ENCODE measurements at places on chromosomes 4 and X. TPM values are rescaled to one million over a fixed set of nuclear protein-coding genes. Genes with fewer than 3 reads are reported as not detected.

DNA sequence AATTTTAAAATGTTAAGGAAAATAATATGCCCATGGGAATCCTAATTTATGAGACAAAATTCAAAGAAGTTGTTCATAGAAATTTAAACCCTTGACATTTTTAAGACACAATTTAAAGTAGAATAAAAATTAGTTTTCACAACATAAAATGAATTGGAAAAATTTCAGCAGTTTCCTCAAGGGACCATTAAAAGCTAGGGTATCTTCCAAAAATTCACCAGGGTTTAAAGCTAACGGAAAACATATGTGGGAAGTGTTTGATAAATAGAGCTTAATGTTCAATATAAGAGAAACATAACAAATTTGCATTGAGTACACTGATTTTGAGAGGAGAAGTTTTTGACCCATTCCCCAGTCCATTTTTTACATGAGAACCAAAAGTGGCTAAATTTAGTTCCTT is 228.9 kb upstream of the TTC29 start:
- DNase-seq: no peak

- DNase-seq: no peak
Observed at GRCh38 chrX:155778844-155779553, 102.1 kb upstream of the VAMP7 start.

Gene IL2
- total RNA-seq: 0.89 TPM

Gene TRIM61
- total RNA-seq: 0.87 TPM

Gene NIPAL1
- total RNA-seq: 0.72 TPM
